ENCODE measurements at places on chromosomes 3 and 15. TPM values are rescaled to one million over a fixed set of nuclear protein-coding genes. Genes with fewer than 3 reads are reported as not detected.
A peak's percentile ranks its signal among the peaks of the same experiment; 100 is the strongest.

STOML1 gene
- 8.3 TPM for total RNA-seq

CYP1A1 gene
- total RNA-seq, result 4.9 TPM

FOXL2 gene
- total RNA-seq, result not detected

ZNF385D gene
- not detected for total RNA-seq

DNA sequence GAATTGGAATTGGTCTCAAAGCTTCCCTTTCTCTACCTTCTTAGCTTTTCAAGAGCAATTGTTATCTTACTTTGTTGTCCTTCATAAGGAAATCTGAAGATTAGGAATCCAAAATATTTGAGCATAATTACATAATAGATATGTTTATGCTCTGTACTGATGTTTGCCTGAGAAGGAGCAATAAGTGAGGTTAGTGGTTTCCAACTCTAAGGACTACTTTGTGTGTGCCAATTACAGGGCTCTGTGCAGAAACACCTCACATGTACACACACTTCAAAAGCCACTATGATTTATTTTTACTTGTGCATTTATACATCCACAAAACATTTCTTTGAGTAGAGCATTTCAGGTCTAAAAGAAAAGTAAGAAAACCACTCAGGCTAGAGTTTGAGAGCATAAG is 49.9 kb downstream of the MME start:
- no peak for DNase-seq

GRCh38 chr15:69085325-69086081 is 71.0 kb downstream of the NOX5 start:
- no peak for DNase-seq

DNA sequence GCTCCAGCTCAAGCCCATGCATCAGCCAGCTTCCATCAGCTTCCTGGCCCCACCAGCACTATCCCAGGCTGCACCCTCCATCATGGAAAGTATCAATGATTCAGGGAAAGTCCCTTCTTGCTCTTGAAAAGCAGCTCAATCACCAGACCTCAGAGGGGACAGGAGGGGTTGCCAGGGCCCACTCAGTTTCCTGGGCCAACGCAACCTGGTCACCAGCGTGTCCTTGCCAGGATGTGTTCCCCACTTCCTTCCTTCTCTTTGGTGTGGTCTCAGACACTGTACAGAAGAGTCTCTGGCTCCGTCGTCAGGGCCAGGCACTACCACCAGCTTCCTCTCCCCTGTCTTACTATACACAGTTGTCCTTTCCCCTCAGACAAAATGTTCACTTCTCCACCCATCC is 3.0 kb downstream of the HDC start:
- DNase-seq, result peak; percentile 76

DNA sequence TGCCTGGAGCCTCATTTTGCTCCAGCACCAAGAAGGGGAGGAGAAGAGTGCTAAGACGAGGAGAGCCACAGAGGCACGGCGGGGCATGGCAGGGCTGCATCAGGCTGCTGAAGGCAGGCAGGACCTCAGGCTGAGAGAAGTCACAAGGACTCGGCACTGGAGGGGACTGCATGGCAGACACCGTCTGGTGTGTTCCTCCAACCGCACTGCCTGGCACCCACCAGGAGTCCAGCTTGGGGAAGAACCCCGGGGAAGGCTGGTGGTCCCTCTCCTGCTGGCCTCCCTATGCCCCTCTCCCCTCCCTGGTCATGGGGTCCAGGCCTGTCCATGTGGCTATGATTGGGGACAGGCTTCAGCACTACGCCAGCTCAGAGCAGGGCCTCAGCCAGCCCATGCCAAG is 153.2 kb upstream of the MEF2A start:
- DNase-seq, result no peak

DNA sequence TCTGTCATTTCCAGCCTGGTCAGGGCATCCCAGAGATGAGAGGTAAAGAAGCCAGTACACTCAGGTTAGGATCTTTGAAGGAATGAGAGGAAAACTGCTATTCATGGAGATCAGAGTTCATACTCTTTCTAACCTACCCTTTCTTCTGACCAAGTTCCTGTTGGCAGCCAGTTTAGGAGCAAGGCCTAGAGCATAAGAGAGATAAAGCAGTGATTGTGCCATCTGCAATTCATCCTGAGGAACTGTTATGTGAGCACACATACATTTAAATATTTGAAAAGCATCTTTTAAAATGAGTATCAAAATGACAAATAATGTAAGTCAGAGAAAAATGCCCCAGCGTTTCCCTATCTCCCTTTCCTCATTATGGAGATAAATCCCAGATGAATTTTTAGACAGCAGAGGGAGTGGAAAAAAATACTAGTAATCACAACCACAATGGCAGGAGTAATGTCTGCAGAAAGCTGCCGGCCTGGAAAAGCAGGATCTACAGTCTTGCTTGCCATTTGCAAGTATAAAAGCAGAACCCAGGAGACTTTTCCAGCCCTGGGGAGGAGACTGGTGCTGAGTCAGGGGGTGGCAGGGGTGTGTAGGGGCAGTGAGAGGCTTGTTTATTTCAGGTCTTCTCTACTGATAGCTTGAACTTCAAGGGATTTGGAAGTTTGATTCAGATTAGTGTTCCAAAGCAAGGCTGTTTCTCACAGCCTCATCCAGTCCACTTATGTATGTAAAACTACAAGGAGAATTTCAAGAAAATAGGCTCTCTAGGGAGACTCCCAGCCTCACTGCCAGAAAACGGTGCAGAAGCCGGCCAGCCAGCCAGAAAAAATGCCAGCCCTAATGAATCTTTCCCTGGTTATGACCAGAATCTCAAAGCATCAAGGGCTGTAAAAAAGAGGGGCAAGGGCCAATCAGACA is 1052.4 kb downstream of the TUSC7 start:
- DNase-seq, result no peak

GRCh38 chr3:49602877-49603411 is 48.7 kb downstream of the BSN start:
- DNase-seq, result peak; percentile 64
